ENCODE measurements at places on chromosomes 2 and 18.
A peak's percentile ranks its signal among the peaks of the same experiment; 100 is the strongest.

DNA sequence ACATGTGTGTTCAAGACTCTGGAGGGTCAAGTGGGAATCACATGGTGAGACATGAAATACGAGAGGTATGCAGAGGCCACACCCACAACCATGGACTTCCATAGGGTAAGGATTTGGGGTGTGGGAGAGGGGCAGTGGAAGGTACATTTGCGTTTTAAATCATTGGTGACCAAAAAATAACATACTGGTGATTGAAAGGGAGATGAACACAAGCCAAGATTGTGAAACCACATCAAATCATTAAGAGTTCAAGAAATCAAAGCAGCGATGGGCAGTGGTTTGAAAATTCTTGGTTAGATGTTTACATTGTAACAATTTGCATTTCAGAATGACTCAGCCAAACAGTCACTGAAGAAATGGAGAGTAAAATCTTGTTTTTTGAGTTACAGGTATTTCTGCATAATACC is 1.9 kb upstream of the CABYR start:
- DNase-seq, result peak; percentile 21

GRCh38 chr2:20538308-20539132 is 91.6 kb downstream of the RHOB start:
- DNase-seq, result no peak

DNA sequence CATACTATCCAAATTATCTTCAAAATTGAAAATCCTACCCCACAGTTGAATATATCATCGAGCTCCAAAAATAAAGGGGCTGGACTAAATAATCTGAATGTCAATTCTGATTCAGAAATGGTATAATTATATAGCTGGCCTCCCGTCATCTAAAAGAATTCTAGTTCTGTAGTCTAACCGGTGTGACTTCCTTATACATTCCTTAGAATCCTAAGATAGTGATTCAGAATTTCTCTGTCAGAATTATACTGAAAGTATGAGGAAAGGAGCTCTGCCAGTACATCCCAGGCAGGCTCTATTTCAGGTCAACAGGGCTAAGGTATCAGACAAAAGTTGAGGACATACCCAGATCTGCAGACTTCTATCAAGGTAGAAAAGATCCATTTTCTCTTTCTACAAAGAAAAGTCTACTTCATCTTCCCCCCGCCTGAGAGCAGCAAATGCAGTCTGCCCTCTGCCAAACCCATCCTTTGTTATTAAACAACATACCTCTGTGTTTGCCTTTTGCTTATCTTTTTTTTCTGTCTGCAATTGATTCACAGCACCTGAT is 128.5 kb downstream of the METTL4 start:
- peak; percentile 31 for DNase-seq

GRCh38 chr2:223267160-223267951 is 215.4 kb downstream of the KCNE4 start:
- DNase-seq, result no peak

DNA sequence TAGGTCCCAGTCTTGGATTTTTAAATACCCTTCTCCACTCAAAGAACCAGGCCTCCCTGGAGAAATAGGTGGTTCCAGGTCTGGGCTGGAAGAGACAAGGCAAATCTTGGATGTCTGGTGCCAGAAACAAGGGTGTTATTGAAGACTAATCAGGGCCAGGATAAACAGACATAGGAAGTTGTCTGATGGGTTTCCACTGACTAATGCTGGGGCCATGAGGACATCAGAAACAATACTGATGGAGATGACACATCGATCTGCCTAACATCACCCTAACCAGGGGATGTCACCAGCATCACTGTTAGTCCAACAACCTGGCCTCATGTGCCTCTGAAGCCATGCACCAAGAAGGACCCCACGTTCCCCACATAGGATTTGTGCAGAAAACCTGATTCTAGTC is 42.5 kb upstream of the GLI2 start:
- peak; percentile 45 for DNase-seq

Measured in foreskin fibroblast (primary cell).